ENCODE measurements at places on chromosomes 16 and 17.

DNA sequence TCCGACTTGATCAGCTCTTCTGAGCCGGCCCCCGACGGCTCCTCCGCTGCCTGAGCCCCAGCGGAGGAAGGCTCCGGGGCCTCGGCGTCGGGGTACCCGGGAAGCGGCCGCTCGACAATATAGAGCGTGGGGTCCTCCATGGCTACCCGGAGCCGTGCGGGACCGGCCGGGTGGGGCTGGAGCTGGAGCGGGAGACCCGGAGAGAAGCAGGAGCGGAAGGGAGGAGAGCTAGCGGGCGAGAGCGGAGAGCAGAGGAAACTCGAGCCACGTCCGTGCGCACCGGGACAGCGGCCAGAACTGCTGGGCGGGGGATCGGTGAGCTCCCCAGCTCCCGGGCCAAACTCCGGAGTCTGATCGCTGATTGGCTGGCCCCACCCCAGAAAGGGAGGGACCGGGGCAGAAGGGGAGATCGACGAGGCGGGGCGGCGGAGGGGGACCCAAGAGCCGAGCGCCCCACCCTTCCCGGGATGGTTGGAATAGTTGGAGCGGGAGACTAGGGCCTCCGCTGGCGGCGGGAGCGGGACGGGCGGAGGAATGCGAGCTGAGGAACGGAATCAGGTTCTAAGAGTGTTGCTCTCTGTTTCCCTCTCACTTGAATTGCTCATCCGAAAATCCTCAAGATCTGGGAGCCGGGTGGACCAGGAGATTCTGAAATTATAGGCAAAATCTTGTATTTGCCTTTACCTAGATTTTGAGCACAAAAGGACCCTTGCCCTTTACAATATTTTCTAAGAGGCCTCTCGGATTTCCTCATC, at the start of gene CAVIN1:
Gene CAVIN1, minus strand, starts transcription at position 299 of the 755 bp plus-strand sequence. Its CDS starts 159 bp downstream, at position 140.
- DNase-seq: peak; percentile 22

DNA sequence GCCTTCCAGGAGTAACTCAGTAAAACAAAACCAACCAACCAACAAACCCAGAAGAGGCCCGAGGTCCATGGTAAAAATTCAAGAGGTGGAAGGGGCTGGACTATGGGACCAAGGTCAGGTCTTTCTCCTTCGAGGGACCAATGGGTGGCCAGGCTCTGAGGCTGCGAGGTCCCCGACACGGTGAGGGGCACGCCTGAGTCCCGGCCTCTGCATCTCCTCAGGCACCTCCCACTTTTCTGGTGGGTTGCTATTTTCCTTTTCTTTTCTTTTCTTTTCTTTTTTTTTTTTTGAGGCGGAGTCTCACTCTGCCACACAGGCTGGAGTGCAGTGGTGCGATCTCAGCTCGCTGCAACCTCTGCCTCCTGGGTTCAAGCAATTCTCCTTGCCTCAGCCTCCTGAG, 18.0 kb downstream of the CD7 start:
- no peak for DNase-seq

GRCh38 chr17:76540381-76541300, 797 bp downstream of the PRCD start:
- DNase-seq: peak; percentile 49

DNA sequence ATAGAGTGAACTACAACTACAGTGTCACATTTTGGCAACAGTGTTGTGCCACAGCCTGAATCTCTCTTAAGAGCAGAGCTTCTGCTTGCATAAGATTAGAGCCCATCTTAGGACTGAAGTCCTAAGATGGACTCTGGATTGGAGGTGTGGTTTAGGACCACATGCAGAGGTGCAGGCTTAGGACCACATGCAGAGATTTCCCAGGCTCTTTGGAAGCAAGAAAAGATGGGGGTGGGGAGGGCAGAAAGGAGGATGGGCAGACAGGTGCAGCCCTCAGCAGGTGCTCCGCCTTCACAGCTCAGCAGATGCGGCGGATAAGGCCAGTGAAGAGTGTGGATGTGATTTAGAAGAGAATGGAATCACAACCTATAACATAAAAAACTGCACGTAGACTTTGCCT, 128.7 kb downstream of the TANGO6 start:
- no peak for DNase-seq

GRCh38 chr16:68814516-68814915, 28.8 kb upstream of the TANGO6 start:
- DNase-seq: no peak

DNA sequence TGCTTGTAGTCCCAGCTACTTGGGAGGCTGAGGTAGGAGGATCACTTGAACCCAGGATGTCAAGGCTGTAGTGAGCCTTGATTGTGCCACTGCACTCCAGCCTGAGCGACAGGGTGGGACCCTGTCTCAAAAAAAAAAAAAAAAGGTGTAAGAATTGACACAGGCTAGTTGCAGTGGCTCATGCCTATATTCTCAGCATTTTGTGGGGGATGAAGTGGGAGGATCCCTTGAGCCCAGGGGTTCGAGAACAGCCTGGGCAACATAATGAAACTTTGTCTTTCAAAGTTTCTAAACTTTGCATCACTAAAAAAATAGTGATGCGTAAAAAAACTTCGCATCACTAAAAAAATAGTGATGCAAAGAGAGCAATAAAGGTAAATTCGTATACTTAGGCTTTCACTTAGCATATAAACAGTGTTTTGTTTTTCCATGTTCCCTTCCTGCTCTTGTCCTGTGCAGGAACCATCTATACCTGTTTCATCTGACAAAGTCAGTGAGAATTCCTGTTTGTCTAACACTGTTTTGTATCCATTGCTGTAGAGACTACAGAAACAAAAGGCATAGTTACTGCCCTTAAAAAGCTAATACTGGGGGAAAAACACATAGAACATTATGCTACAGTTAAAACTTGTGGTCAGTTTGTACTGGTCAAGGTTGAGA, 32.1 kb downstream of the CTCF start:
- no peak for DNase-seq

DNA sequence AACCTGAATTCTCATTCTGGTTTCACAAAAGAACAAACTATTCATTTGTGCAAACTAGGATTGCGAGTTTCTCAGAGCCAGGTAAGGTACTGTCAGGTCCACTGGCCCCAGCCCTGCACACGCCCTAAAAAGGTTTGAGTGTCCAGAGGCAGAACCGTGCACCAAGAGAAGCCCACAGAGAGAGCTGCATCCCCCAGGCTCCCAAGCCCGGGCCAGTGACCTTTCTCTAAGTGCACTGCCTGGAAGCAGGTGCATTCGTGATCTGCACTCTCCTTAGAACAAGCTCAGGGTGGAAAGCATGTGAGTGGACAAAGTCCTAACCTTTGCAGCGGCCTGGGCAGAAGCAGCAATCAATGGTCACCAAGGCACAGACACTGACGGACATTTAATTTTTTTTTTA, 26.8 kb downstream of the MEAK7 start:
- DNase-seq: no peak

- DNase-seq: no peak
Measured at GRCh38 chr17:41679740-41680425, 8.8 kb upstream of the EIF1 start.

DNA sequence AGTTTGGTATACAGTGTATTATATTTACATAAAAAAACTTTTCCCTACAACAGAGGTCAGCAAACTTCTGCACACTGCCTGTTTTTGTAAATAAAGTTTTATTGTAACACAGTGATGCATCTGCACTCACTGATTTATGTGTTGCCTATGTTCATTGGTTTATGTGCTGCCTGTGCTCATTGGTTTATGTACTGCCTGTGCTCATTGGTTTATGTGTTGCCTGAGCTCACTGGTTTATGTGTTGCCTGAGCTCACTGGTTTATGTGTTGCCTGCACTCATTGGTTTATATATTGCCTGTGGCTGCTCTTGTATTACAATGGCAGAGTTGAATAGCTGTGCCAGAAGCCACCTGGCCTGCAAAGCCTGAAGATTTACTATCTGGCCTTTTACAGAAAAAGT, 81.6 kb downstream of the MYH11 start:
- peak; percentile 19 for DNase-seq

All from LNCaP clone FGC (cell line).